ENCODE measurements at places on chromosomes 3 and 15.

GRCh38 chr15:96274698-96275097 lies 55.8 kb upstream of the NR2F2 start:
- no peak for DNase-seq

GRCh38 chr15:81196576-81197254 lies at the start of gene IL16:
IL16 (plus strand) TSS chr15:81196879; CDS start chr15:81225400, 28,521 bp downstream.
- no peak for DNase-seq

- no peak for DNase-seq
These were observed 69.4 kb downstream of the B3GALNT1 start for GRCh38 chr3:161035711-161036110.

GRCh38 chr15:33031324-33031821 lies 163.1 kb downstream of the FMN1 start:
- no peak for DNase-seq

DNA sequence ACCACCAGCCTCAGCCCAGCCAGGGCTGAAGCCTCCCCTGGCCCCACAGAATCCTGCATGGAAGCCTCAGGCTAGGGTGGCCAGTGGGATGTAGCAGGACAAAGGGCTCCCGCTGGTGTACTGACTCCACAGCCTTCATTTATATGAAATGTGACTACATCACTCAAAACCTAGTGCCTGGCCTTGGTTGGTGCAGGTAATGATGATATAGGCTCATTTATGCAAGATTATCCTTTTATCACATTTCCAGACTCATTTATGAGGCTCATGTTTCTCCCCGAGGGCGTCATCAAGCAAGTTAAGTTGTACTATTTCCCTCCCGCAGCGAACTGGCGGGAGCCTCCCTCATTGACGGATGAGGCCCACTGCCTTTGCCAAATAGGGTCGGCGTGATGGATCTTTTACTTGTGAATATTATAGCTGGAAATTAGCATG lies 179.1 kb upstream of the SMAD3 start:
- no peak for DNase-seq

DNA sequence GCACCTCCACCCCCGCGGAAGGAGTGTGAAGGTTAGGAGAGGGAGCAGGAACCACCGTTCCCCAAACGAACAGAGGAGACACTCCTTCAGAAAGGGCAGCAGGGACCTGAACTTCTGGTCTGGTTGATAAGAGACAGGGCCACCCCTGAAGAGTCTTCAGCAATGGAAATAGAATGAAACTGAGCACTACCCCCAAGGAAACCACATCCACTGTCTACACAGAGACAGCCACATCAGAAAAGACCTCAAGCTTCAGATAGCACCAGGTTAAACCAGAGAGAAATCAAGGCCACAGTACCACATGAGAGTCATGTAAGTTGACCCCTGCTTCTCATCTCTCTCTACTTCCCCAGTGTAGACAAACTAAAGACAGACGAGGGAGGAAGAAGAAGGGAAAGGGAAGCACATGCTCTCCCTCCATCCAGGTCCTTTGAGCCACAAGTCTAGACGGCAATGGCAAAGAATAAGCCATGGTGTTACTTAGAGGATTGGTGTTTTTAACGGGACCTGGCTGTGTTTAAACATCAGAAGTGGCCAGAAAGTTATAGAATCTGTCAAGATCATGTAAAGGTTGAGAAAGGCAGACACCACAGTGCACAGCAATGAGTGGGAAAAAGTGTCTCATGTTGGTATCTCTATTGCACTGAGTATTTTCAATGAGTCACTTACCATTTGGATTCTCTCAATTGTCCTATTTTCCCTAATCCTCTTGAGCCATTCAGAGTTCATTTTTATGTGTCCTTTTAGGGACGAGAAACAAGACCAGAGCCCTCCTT lies 31.4 kb upstream of the CTNNB1 start:
- DNase-seq: no peak

GRCh38 chr3:180612364-180612763 lies 10.4 kb downstream of the TTC14 start:
- DNase-seq: no peak

- DNase-seq: no peak
These were observed 30.9 kb upstream of the PRR23E start for GRCh38 chr3:127161973-127162579.

GRCh38 chr3:71356265-71356664 lies 227.3 kb downstream of the FOXP1 start:
- no peak for DNase-seq

GRCh38 chr15:62606376-62607113 lies 436.0 kb upstream of the TPM1 start:
- no peak for DNase-seq

- no peak for DNase-seq
These were observed 54.4 kb upstream of the LRRN1 start for GRCh38 chr3:3744826-3745225.

DNA sequence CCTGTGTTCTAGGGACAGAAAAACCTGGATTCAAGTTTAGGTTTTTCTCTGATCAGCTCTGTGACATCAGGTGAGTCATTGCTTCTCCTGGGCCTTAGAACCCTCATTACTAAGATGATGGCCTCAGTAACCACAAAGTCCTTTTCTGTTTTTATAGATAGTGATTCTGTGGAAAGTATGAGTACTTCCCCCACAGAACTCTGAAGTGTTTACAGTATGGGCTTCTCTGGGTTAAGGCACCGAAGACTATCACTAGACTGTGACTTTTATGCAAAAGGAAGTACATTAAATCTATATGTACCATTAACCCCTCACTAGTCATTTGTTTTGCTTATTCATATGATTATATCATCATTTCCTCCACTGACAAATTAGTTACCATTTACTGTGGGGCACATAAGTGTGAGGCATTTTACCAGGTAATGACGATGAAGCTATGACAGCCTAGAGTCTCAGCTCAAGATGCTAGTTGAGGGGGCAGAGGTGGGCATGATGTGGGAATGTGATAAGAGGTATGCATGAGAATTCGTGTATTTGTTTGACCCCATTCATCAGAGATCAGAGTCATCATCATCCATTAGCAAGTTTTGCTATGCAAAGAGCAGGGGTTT lies 15.0 kb upstream of the RORA start:
- no peak for DNase-seq

DNA sequence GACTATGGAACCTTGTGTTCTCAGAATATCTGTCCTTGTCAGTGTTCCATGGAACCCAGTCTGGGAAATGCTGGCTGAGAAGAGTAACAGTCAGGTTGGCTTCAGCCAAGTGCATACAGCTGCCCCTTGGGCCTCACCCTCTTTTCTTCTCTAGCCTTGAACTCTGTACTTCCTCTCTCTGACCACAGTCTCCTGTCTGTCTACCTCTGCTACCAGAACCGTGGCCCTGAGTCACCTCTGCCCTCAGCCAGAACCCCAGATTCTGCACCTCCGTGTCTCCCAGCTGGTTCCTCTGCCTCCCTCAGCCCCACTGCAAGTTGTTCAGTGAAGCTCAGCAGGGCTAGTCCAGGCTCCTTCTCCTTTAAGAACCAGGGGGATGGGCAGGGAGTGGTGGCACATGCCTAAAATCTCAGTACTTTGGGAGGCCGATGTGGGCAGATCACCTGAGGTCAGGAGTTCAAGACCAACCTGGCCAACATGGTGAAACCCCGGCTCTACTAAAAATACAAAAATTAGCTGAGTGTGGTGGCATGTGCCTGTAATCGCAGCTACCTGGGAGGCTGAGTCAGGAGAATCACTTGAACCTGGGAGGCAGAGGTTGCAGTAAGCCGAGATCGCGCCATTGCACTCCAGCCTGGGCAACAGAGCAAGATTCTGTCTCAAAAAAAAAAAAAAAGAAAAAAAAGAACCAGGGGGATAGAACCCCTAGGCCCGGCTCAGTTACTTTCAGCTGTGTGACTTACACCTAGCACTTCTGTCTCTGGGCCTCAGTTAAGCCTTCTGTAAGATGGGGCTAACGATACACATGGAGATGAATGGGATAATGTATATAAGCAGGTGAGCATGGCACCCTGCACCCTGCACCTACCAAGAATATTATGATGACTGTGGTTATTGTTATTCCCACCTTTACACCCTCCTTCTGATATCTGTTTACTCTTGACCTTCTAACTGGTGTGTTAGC lies 24.3 kb upstream of the TATDN2 start:
- no peak for DNase-seq

Data from esophagus squamous epithelium (tissue), 5 donors.